Left cardiac atrium (tissue), 4 donors: ENCODE measurements at places on chromosomes 3 and 15. TPM values are rescaled to one million over a fixed set of nuclear protein-coding genes. Genes with fewer than 3 reads are reported as not detected.

DNA sequence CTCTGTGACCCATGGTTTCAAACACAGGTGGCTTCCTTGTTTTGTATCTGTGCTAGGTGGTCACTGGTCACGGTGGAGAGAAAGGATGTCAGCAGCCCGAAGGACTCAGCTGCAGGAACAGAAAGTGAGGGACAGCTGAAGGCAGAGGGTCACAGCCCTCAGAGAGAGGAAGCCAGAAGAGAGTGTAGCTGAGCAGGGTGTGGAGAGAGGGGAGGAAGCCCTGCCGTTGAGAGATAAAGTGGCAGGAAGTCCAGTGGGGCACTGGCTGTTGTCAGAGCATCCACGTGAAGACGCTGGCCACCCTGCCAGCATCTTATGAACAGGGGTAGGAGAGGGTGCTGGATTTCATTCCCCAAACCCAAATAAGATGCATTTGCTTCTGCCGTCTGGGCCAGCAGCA lies 36.9 kb downstream of the LIMD1 start:
- DNase-seq, result no peak

- no peak for DNase-seq
Measured at GRCh38 chr3:123301331-123302184, 99.8 kb downstream of the SEC22A start.

Gene IL17RD
- total RNA-seq, result 3.9 TPM

Gene DUOXA2
- not detected for total RNA-seq

- DNase-seq, result no peak
Measured at GRCh38 chr3:95280711-95281352, 1218.0 kb downstream of the NSUN3 start.

GRCh38 chr3:47376393-47376792 lies 4.4 kb upstream of the PTPN23 start:
- no peak for DNase-seq

DNA sequence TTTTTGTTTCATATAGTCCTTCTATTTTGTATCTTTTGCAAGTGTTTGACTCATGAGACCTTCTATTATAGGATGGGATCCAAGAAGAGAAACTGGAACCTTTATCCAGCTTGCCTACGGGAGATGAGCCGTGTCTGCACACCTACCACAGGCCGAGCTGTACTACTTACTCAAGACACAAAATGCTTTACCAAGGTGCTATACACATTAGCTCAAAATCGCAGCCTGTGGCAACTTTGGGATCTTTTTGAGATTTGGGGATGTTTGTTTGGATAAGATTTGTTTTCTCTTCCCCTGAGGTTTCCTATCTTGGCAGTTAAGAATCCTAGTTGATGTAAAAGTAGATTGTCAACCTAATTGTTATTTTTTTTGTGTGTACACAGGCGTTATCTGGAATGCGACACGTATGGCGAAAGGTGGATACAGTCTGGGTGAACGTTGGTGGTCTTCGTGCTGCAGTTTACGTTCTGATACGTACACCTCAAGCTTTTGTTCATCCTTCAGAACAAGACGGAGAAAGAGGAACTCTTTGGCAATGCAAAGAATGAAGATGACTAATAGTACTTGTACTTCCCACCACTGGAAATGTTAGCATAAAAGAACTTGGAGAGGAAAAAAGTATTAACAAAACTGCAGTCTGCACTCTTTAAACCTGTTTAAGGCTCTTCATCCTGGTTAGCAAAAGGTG lies 13.1 kb upstream of the SETD5 start:
- DNase-seq, result no peak

Gene CTDSPL2
- total RNA-seq, result 19.4 TPM

Gene CLDN16
- total RNA-seq, result 0.15 TPM

GRCh38 chr15:49062900-49063299 lies 16.7 kb upstream of the SECISBP2L start:
- DNase-seq, result no peak

- DNase-seq, result no peak
Measured at GRCh38 chr3:194736896-194737600, 51.4 kb downstream of the FAM43A start.

DNA sequence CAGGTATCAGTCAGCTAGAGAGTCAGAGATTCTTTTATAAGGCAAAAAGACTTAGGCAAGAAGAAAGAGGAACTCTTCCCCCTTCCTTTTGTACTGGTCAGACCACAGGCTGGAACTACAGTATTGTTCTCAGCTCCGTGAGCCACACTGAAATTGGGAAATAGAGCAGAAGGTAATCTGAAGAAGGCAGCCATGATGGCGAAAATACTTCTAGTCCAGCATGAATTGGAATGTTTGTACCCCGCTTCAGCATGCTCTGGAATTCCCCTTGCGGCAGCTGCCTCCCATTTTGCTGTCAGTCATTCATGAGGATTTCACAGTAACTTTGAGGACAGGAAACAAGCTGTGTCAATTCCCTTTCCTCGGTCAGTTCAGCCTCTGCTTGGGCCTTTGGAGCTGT lies 96.2 kb downstream of the CORO2B start:
- DNase-seq, result no peak
